HFF-Myc (cell line): ENCODE measurements at places on chromosomes 3 and 15.

DNA sequence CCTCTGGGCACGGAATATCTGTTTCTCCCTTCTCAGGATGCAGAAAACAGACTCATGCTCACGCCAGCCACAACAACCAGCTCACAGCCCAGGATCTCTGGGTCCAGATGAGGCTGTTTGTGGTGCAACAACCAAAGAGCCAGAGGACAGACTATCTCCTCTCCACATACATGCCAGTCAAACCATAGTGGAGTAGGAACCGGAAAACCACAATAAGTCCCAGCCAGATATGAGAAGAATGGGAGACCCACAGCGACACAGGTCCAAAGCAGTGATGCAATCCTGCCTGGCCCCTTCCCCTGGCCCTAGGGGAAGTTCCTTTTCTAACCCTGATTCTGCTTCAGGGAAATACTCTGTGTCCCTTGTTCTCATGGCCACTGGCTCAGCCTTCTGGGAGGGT, 27.6 kb downstream of the MEX3B start:
- DNase-seq, result no peak

DNA sequence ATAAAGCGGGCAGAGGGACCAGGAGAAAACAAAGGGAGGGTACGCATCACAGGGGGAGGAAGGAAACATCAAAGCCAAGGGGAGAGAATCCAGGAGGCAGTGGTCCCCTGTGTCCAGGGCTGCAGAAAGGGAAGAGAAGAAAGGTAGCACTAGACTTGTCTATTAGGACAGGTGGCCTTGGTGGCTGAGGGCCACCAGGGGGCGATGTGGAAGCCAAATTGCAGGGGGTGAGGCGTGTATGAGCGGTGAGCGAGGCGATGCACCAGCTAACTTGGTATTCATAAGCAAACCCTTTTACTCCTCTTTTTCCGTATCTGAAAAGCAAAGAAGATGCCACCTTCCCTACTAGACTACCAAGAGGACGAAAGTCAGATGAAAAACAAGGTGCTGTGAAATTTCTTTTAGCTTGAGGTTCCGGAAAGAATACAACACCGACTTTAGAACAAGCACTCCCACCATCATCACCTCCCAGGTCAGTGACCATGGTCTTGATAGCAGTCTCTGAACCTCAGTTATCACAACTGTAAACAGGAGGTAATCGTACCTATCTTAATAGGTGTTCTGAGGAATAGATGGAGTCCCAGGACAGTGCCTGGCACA, 654.4 kb upstream of the ADAMTS9 start:
- no peak for DNase-seq

GRCh38 chr3:191889756-191890155, 428.8 kb downstream of the PYDC2 start:
- no peak for DNase-seq

GRCh38 chr3:52227766-52228165, 2.3 kb upstream of the TLR9 start:
- DNase-seq, result no peak

- no peak for DNase-seq
Measured at GRCh38 chr3:151315136-151315535, 1.5 kb downstream of the GPR87 start.

GRCh38 chr15:85772668-85773067, 22.1 kb downstream of the KLHL25 start:
- no peak for DNase-seq

DNA sequence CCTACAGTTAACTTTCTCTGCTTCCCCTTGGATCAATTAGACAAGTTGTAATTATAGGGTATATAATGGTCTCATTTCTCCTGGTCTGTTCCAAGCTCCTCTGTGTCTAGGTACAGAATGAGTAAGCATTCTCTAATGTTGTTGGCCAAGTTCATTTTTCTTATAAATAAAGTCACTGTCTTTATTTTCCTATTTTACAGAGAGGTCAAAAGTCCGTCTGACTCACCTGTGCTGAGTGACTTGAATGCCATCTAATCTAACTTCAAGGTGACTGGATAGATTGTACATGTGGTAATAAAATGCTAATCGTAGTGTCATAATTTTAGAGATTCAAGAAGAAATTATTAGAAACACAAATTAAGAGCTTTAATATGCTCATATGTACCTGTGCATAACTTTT, 500.2 kb downstream of the PDCD6IP start:
- DNase-seq, result no peak

- DNase-seq, result no peak
Measured at GRCh38 chr3:197260491-197261163, 37.8 kb downstream of the DLG1 start.

- DNase-seq, result no peak
Measured at GRCh38 chr3:184449161-184449515, 69.3 kb downstream of the CHRD start.

DNA sequence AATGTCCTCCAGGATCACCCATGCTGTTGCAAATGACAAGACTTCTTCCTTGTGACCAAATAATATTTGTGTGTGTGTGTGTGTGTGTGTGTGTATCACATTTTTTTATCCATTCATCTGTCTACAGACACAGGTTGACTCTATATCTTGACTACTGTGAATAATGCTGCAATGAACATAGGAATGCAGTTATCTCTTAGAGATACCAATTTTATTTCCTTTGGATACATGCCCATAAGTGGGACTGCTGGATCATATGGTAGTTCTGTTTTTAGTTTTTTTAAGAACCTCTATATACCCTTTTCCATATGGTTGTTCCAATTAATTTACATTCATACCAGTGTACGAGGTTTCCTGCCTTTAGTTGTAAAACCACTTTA, 41.7 kb downstream of the GPR176 start:
- DNase-seq, result no peak

DNA sequence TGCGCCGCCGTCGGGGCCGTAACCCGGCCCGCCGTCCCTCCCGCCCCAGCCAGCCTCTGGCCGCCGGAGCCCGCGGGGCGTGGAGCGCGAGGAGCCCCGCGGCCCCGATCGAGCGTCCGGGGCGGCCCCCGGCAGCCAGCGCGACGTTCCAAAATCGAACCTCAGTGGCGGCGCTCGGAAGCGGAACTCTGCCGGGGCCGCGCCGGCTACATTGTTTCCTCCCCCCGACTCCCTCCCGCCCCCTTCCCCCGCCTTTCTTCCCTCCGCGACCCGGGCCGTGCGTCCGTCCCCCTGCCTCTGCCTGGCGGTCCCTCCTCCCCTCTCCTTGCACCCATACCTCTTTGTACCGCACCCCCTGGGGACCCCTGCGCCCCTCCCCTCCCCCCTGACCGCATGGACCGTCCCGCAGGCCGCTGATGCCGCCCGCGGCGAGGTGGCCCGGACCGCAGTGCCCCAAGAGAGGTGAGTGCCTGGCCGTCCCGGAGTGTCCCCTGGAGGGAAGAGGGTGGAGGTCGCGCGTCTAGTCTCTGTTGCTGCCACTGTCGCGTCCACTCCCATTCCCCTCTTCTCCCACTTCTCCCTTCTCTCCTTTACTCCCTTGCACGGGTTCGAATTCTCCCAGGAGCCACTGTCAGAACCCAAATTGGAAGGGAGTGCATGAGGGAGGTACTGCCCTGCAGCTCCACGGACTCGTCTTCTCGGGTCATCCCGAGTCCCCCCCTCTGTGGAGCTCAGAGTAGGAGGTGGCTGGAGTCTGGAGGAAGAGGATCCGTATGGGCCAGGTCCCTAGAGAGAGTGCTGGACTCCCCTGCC, 585 bp downstream of the CSK start:
- DNase-seq, result no peak

- DNase-seq, result no peak
Measured at GRCh38 chr15:29821416-29822099, 710 bp downstream of the TJP1 start.

GRCh38 chr3:195748661-195749060, 27.9 kb downstream of the MUC20 start:
- no peak for DNase-seq

DNA sequence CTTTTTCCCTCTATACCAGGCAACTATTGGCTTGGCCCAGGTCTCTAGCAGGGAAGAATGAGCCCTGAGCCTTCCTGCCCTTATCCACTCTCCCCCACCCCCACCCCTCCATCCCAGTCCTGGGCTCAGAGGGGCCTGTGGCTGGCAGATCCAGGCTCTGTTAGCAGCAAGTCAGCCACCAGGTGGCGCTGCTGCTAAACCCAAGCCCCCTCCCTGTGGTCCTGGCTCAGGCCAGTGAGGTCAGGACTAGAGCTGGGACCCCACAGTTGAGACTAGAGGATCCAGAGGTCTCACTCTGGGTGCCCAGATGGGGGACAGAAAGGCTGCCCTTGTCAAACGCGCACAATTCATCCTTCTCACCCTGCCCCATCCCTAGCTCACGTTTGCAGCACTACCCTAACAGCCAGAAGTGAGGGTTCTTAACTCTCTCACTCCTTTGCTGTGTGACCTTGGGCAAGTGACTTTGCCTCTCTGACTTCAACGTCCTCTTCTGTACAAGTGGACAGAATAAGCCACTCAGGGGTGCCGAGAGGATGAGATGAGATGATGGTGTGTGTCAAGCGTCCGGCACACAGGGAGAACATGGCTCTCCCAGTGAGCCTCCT, 46.8 kb upstream of the SLC6A1 start:
- no peak for DNase-seq

DNA sequence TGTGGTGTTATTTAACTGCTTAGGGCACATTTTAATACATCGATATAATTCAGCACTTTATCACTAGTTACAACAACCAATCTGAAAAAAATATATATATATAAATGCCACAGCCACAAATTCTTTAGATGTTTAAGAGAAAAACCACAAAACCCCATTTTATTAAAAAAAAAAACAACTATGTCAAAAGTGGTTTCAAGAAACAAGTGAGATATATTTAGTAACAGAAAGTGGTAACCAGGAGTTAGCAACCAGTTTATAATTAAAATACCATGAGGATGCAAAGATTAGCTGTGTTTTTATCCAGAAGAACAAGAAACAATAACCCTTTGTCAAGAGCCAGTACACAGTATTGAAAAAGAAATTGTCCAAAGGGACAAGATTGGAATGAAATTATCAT, 14.8 kb upstream of the DIPK2A start:
- no peak for DNase-seq

- no peak for DNase-seq
Measured at GRCh38 chr15:68256675-68257450, 20.7 kb upstream of the FEM1B start.

GRCh38 chr15:92393071-92393979, at the start of gene ST8SIA2:
ST8SIA2 (plus strand) TSS chr15:92393881; CDS start chr15:92394065, 184 bp downstream.
- DNase-seq, result no peak

DNA sequence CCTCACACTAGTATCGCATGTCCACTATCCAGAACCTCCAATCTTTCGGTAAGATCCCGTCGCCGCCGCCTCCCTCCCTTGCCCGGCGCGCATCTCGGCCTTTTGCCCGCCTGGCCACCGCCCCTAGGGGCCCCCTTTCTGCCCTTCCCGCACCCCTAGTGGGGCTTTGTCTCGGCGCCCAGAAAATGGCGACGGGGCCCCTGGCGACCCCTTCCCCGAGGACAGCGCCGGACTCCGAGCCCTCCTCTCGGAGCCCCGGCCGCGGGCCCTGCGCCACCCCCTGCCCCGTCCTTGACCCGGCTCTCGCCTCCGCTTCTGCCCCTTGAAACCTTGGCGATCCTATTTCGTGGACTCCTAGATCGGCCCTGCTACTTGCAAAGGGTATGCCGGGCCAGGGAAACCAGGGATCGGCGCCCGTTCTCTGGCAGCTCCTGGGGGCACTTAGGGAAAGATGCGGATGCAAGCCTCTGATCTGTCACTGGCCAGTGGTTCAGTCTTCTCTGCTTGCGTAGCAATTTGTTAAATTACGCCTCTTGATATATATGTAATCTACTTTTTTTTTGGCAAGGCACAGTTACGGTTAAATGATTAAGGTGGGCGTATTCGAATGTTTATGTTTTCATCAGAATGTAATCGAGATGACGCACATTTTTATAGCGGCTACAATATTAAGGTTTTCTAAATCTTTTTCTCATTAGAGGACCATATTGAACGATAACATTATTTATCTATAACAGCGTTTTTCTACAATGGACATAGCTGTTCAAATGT, 603 bp downstream of the EIF1B start:
- no peak for DNase-seq
